Upper lobe of left lung (tissue), 6 donors: ENCODE measurements at places on chromosomes 6 and 20.

- H3K36me3 ChIP-seq = no peaks in the 10 kb centered on the region
- no peaks in the 10 kb centered on the region for H3K27me3 ChIP-seq
- H3K27ac ChIP-seq = no peak overlapping the region
- H3K4me1 ChIP-seq = peaks cover 37% of the 10 kb centered on the region
- no peak for DNase-seq
These were observed 2.0 kb upstream of the DUSP22 start for GRCh38 chr6:290111-290922.

DNA sequence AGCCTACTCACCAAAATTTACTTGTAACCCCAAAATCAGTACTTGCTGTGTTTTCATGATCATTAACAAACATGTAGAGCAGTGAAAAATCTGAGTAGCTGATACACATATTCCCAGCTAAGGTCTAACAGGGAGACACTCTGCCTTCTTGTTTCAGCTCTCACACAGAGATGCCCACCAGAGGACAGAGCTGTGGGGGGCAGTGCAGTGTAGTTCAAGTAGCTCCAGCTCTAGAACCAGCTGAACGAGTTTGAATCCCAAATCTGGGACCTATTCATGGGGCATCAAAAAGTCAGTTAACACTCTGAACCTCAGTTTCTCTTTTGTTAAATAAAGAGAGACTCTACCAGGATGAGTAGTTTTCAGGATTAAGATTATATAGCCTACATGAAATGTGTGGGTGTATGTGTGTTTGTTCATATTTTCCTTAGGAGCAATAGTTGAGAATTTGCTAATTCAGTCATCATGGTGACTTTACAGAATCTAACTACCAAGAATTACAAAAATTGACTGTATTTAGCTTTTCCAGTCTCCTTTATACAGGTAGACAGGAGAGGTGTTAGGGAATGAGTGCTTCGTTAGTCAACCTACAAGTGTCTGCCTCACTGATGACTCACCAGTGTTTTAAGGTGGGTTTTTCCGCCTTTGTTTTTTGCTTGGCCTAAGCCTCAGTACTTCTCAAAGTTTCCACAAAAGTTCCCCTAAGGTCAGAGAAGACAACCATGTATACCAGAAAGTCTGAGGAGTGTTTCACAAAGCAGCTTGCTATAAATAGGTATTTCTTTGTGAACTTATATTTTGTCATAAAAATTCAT is 164.0 kb upstream of the RUNX2 start:
- DNase-seq = no peak
- no peak overlapping the region for H3K4me3 ChIP-seq
- H3K4me1 ChIP-seq = no peaks in the 10 kb centered on the region
- H3K27ac ChIP-seq = no peak overlapping the region

DNA sequence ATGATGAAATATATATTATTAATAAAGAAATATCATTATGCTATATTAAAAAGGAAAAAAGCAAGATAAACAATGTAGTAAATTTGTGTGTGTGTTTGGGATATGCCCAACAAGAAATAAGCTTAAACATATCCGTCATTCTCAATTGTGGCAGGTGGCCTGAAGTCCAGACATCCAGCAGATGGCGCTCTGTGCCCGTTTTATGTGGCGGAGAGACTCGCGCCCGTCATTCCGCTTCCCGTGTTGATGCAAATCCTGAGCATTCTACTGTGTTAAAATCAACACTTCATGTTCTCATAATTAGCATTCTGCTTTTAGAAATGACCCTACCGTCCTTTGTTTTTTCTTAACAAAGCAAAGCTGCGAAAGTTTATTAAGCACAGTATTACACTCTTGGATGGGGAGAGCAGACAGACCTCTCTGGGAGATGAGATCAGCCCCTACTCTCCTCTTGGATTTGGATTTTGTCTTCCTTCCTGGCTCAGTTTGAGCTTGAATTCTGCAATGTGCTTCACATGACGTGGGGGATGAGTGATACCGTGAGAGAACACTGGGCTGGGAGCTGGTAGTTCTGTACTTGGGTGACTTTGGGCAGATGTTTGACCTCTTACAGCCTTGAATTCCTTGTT is 125.8 kb downstream of the MCHR2 start:
- H3K27ac ChIP-seq = no peak overlapping the region
- no peak overlapping the region for H3K4me3 ChIP-seq
- DNase-seq = peak; percentile 66

- peak overlapping the region; percentile 45 for H3K4me3 ChIP-seq
- H3K4me1 ChIP-seq = peaks cover 10% of the 10 kb centered on the region
- no peaks in the 10 kb centered on the region for H3K27me3 ChIP-seq
- no peak overlapping the region for H3K27ac ChIP-seq
- DNase-seq = no peak
- H3K36me3 ChIP-seq = no peaks in the 10 kb centered on the region
These were observed 8.5 kb upstream of the GDF5 start for GRCh38 chr20:35446356-35447078.

GRCh38 chr6:167296293-167296690 is 5.2 kb downstream of the UNC93A start:
- H3K27me3 ChIP-seq = no peaks in the 10 kb centered on the region
- no peak for DNase-seq
- no peak overlapping the region for H3K27ac ChIP-seq
- no peaks in the 10 kb centered on the region for H3K4me1 ChIP-seq
- H3K36me3 ChIP-seq = no peaks in the 10 kb centered on the region
- no peak overlapping the region for H3K4me3 ChIP-seq

DNA sequence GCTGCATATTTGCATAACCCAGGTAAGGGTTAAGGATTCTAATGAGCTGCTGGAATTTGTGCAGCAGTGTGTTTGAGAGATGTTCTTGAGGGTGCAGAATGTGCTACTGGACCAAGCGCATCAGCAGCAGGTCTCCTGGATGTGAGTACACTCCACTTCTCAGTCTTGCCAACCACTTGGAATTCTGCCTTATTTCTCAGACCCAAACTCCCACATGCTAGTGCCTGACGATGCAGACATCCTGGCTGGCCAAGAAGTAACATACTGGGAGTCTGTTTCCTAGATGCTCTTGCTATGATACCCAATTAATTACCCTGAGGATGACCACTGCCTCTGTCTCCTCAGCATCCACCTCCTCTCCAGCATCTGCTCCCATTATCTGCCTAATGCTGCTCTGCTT is 186.6 kb downstream of the MOXD1 start:
- no peaks in the 10 kb centered on the region for H3K36me3 ChIP-seq
- H3K4me1 ChIP-seq = no peaks in the 10 kb centered on the region
- H3K27me3 ChIP-seq = no peaks in the 10 kb centered on the region
- no peak for DNase-seq
- H3K4me3 ChIP-seq = no peak overlapping the region
- no peak overlapping the region for H3K27ac ChIP-seq

GRCh38 chr20:49501917-49502316 is 19.4 kb upstream of the KCNB1 start:
- H3K4me3 ChIP-seq = no peak overlapping the region
- no peaks in the 10 kb centered on the region for H3K27me3 ChIP-seq
- no peak overlapping the region for H3K27ac ChIP-seq
- no peaks in the 10 kb centered on the region for H3K36me3 ChIP-seq
- no peaks in the 10 kb centered on the region for H3K4me1 ChIP-seq
- no peak for DNase-seq

DNA sequence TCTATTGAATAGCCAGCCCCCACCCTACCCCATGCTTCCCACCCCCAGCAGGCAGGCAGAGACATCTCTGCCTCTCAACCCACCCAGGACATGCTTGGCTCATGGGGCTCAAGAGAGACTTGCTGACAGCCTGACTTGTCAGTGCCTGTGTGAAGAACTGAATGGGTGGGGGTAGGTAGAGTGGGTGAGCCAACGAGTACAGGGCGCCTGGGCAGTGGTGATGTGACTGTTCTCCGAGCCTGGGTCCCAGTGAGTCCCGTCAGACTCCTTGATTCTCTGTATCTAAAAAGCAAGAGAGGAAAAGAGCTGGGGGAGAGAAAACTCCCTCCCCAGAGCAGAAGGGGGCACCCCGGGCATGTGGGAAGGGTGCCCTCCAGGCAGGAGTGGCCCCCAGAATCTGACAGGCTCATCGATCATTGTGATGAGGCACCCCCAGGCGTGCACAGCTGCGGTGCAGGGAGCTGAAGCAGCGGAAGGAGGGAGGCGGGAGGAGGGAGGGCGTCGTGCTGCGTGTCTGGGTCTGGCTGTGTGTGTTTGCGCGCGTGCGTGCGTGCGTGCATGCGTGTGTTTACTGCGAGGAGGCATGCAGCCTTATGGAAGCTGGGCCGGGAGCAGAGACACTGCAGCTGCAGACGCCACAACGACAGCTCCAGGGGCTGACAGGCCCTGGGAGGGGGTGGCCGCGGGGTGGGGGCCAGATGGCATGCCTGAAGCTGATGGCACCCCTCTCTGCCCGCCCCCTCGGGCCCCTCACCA is 40.2 kb downstream of the FOXP4 start:
- no peak overlapping the region for H3K4me3 ChIP-seq
- no peaks in the 10 kb centered on the region for H3K27me3 ChIP-seq
- H3K4me1 ChIP-seq = no peaks in the 10 kb centered on the region
- no peak overlapping the region for H3K27ac ChIP-seq

- DNase-seq = no peak
- no peaks in the 10 kb centered on the region for H3K4me1 ChIP-seq
- H3K4me3 ChIP-seq = no peak overlapping the region
- no peak overlapping the region for H3K27ac ChIP-seq
- no peaks in the 10 kb centered on the region for H3K36me3 ChIP-seq
These were observed 121.7 kb downstream of the TNFRSF21 start for GRCh38 chr6:47187893-47188587.

GRCh38 chr6:45072016-45072415 is 256.1 kb upstream of the RUNX2 start:
- H3K27me3 ChIP-seq = no peaks in the 10 kb centered on the region
- no peak overlapping the region for H3K27ac ChIP-seq
- no peak for DNase-seq
- no peaks in the 10 kb centered on the region for H3K4me1 ChIP-seq
- no peak overlapping the region for H3K4me3 ChIP-seq
- no peaks in the 10 kb centered on the region for H3K36me3 ChIP-seq

DNA sequence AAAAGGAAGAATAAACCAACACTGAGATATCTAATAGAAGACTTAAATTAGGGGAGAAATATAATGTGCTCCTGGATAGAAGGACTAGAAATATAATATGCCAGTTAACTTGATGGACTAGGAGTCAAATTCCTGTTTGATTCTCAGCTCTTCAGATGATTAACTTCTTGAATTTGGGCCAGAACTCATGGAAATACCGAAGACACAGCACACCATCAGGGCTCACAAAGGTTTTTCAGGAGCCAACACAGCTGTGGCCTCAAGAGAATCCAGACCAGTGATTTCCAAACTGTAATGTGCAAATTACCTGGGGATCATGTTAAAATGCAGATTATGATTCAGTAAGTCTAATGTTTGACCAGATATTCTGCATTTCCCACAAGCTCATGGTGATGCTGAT is 33.8 kb upstream of the LRRC1 start:
- no peaks in the 10 kb centered on the region for H3K36me3 ChIP-seq
- no peaks in the 10 kb centered on the region for H3K27me3 ChIP-seq
- no peak overlapping the region for H3K4me3 ChIP-seq
- no peaks in the 10 kb centered on the region for H3K4me1 ChIP-seq

GRCh38 chr6:161462148-161462547 is 188.3 kb upstream of the AGPAT4 start:
- no peaks in the 10 kb centered on the region for H3K36me3 ChIP-seq
- no peaks in the 10 kb centered on the region for H3K4me1 ChIP-seq
- H3K4me3 ChIP-seq = no peak overlapping the region
- H3K27ac ChIP-seq = no peak overlapping the region

DNA sequence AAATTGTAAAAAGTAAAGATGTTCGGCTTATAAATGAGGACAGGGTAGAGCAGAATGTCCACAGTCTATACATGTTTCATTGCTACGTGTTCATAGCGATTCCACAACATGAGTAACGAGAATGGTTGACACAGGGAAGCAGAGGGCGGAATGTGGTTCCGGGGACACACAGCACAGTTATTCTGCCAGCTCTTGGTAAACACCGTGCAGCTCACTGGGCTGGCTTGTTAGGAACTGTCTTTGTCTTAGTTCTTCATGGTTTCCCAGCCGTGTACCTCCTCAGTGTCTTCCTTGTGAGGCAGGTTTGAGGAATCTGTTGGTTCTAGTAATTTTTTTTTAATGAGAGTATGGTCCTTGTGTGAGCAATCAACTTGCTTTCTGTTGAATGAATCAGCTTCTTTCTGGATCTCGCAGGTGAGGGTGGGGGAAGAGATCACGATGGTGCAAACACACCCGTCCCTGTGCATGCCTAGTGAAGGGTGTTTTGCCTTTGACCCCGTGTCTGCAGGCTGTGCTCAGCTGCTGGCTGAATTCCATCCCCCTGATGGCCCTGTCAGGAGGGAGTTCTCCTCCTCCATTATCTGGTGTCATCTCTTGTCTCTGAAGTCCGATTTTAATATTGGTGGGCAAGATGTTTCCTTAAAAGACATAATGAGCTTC is 168.2 kb downstream of the SMOC2 start:
- DNase-seq = no peak
- H3K27ac ChIP-seq = no peak overlapping the region
- no peak overlapping the region for H3K4me3 ChIP-seq

- H3K27ac ChIP-seq = no peak overlapping the region
- DNase-seq = no peak
- H3K4me1 ChIP-seq = no peaks in the 10 kb centered on the region
- H3K4me3 ChIP-seq = no peak overlapping the region
- H3K27me3 ChIP-seq = no peaks in the 10 kb centered on the region
These were observed 94.5 kb upstream of the STXBP5 start for GRCh38 chr6:147109707-147110106.

- H3K27me3 ChIP-seq = no peaks in the 10 kb centered on the region
- H3K4me1 ChIP-seq = peaks cover 3% of the 10 kb centered on the region
- H3K4me3 ChIP-seq = no peak overlapping the region
- DNase-seq = no peak
These were observed 140.8 kb downstream of the SLC16A10 start for GRCh38 chr6:111228094-111228493.

DNA sequence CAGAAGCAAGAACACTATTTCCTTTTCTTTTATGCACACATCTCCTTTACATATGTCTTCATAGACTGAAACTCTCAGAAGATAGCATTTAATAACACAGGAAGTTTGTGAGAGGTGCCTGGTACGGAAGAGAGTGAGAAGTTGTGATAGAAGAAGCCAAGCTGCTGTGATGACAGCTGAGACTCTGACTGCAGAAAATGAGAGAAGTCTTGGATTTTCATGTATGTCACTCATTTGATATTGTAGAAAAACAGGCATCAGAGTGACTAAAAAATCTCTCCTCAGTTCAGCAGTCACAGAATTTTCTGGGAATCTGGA is 154.9 kb upstream of the BMP2 start:
- no peak overlapping the region for H3K4me3 ChIP-seq
- H3K4me1 ChIP-seq = no peaks in the 10 kb centered on the region
- H3K27ac ChIP-seq = no peak overlapping the region
- H3K36me3 ChIP-seq = no peaks in the 10 kb centered on the region
- no peak for DNase-seq
